ENCODE measurements at places on chromosomes 11 and 22. TPM values are rescaled to one million over a fixed set of nuclear protein-coding genes. Genes with fewer than 3 reads are reported as not detected.

The OR51E1 gene
- total RNA-seq: not detected

DNA sequence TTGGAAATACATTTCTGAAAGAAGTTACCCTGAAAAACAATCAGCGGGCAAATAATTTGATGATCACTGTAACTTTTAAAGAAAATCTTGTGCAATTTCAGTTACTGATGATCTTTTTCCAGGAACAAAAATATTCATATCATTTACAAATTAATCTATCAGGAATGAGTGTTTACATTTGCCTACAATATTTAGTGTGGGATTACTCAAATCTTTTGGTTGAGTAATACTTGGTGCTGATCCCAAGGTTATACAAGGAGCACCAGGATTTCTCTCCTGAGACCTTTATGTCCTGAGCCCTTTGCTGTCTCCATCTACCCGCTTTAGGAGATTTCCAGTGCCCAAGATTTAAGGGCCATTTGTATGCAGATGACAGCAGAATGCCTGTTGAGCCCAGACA, 116.1 kb downstream of the ATXN10 start:
- no peaks in the 10 kb centered on the region for H3K27me3 ChIP-seq
- H3K4me3 ChIP-seq: no peak overlapping the region
- peaks cover 54% of the 10 kb centered on the region for H3K4me1 ChIP-seq
- no peaks in the 10 kb centered on the region for H3K36me3 ChIP-seq
- no peak for DNase-seq

DNA sequence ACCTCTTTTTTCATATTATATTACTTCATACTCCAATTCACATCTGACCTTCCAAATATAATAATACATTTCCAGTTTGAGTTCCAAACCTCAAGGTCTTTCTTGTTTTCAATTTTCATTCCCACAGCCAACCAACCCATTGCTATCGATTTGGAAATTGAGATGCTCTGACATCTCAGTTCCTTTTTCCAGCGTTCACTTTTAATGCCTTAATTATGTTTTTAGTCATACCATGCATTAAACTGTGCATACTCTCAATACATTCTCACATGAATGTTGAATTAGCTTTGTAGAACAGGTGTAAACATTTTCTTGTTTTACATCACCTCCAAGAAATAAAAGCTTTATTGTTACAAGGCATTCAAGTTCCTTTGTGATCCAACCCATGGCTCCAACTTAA, 294.2 kb upstream of the ANO3 start:
- H3K27me3 ChIP-seq: no peaks in the 10 kb centered on the region
- no peak for DNase-seq
- H3K27ac ChIP-seq: no peak overlapping the region
- no peak overlapping the region for H3K4me3 ChIP-seq
- H3K36me3 ChIP-seq: no peaks in the 10 kb centered on the region

DNA sequence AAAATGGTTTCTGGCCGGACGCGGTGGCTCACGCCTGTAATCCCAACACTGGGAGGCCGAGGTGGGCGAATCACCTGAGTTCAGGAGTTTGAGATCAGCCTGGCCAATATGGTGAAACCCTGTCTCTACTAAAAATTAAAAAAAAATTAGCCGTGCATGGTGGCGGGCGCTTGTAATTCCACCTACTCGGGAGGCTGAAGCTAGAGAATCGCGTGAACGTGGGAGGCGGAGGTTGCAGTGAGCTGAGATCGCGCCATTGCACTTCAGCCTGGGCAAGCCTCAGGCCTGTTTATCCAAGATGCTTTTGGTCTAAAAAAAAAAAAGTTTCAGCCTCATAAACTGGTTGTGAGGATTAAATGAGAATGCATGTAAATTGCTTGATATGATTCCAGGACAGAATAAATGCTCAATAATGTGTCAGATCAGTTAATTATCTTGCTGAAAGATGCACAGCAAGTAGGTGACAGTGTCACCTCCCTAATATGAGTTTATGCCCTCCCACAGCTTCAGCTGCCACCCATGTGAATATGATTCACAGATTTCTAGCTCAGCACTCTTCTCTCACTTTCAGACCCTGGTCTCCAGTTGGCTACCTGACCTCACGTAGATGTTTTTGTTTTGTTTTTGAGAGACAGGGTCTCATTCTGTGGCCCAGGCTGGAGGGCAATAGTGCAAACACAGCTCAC, 1.1 kb upstream of the ALG8 start:
- H3K4me3 ChIP-seq: no peak overlapping the region
- H3K27me3 ChIP-seq: no peaks in the 10 kb centered on the region
- H3K4me1 ChIP-seq: peaks cover 11% of the 10 kb centered on the region
- peaks cover 5% of the 10 kb centered on the region for H3K36me3 ChIP-seq

GRCh38 chr11:102824556-102824955, 18.9 kb downstream of the MMP3 start:
- DNase-seq: no peak
- no peaks in the 10 kb centered on the region for H3K27me3 ChIP-seq
- H3K4me1 ChIP-seq: no peaks in the 10 kb centered on the region
